Anterior cingulate cortex (tissue), 58 donors: ENCODE measurements at places on chromosomes 16 and 17.

DNA sequence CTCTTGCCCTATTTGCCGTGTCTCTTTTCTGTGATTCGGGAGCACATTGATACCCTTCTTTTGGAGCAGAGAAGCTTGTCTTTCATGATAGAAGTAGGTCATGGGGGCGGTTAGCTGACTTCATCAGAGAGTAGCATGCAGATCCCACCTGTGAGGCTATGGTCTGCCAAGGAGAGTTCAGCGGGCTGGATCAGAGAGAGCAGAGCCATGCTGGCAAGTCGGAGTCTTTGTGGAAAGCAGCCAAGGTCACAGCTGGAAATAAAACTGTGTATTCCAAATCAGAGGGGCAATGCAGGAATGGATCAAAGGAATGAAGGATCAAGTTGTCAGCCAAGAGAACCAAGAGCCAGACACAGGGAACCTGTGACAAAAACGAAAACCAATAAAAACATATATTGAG, 595.9 kb downstream of the WWOX start:
- no peak for DNase-seq

DNA sequence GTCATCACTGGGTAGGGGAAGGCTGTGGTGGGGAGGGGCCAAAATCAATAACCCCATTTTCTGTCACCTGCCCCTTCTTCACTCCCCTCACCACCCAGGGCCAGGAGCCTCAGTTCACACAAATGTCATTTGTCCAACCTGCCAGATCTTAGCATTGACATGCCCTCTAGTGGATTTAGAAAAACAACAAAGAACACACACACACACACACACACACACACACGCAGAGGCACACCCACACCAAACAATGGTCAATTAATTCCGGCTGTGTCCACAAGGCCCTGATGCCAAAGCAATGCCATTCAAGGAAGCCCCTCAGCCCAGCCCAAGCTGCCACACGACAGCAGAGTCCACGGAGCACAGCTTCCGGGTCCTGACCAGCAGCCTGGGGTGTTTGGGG, 68.4 kb downstream of the NOG start:
- DNase-seq: no peak

- no peak for DNase-seq
Observed at GRCh38 chr16:12627394-12627793, 176.3 kb downstream of the CPPED1 start.

DNA sequence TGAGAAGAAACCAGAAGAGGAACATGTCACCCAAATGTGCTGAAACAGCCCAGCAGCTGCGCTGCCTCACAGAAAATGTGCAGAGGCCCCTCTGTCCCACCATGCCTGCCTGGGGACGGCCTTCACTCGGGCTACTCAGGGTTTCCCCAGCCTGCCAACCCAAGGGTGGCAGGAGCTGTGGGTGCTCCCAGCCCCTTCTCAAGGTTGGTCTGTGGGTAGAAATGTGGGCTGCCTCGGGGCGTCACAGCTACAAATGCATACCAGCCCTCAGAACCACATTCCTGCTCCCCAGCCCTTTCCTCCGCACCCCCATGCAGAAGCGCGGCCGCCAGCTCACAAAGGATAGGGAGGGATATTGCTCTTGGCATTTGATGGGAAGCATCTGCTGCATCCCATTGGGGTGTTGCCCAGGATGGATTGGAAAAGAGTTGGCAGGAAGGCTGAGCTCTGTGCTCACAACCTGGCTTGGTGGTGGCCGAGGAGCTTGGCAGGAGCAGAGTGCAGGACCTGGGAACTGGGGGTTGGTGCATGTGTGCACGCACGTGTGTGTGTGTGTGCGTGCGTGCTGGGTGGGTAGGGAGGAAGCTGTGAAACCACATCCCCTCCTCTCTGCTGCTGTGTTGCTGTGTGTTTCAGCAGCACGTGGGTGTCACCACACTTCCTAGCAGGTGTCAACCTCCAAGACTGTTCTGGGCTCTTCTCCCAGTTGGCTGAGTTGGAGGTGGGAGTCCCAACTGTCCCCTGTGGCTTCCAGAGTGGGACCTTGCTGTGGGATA, 304.4 kb downstream of the SEC14L1 start:
- DNase-seq: no peak

DNA sequence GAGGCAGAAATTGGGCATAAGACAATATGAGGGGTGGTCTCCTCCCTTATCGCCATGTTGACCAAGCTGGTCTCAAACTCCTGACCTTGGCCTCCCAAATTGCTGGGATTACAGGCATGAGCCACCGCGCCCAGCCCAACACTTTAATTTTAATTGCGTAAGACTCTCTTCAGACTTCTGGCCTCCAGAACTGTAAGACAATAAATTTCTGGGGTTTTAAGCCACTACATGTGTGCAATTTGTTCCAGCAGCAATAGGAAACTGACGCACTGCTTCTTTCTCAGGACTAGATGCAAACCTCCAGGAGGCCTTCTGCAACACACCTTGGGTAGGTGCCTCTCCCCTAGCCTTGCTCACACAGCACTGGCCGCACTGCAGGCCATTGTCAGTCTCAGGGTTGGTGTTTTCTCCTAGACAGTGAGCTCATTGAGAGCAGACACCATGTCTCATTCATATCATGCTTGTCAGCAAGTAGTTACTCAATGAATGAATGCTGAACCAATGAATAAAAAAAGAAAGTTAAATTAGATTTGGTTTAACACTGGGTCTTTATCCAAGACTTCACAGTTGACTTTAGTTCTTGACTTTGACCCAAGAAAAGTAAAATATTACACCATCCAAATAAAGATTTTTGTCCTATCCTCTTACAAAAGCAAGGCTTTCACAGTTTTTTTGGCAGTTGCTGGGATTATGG, 5.5 kb upstream of the ACSF2 start:
- no peak for DNase-seq

DNA sequence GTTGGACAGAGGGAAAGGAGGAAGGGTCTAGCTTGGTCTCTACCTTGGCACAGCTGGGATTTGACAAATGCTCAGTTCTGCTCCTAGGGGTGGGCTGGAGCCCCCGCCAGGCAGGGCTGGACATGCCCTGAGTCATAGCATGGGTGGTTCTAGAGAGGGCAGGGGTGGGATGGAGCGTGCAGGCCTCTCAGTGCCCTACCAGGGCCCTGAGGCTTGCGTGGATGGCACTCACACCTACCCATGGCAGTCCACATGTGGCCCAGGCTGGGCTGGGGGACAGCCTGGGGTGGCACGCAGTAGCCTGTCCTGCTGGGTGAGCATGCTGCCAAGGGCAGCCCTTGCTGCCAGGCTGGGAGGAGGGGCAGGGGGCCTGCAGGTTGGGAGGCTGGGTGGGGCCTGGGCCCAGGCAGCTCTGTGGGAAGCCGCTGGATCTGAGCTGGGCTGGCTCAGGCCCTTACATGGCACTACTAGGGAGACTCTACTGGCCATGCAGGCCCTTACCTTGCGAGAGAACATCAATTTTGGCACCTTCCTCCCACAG, 11.2 kb downstream of the DOC2B start:
- no peak for DNase-seq

- no peak for DNase-seq
Observed at GRCh38 chr16:79505344-79505743, 95.2 kb downstream of the MAF start.

- DNase-seq: no peak
Observed at GRCh38 chr16:6969594-6969993, 363.1 kb upstream of the RBFOX1 start.

- no peak for DNase-seq
Observed at GRCh38 chr16:69542974-69543373, 22.8 kb upstream of the NFAT5 start.

DNA sequence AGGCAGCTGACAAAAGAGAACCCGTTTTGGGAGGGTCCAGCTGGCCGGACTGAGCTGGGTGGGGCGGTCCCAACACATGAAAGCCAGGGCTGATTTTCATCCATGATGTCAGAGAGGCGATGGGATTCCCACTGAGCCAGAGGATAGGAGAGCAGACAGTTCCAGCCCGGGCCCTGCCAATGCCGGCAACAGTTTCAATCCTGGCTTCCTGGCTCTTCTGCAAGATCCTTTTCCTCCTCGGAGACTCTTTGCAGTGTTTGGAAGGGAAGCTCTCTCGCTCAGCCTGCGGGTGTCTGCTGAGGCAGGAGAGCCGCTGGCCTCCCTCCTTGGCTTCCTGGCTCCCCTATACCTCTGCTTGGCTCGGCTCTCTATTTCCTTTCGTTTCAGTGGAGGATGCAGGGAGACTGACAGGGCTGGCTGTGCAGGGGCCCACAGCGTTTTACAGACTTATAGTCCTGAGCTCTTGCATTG, 145.5 kb upstream of the SOX9 start:
- peak; percentile 49 for DNase-seq
